ENCODE measurements at places on chromosomes 2 and 18.

GRCh38 chr18:56647951-56648893 is 2.9 kb upstream of the WDR7 start:
- DNase-seq: no peak

DNA sequence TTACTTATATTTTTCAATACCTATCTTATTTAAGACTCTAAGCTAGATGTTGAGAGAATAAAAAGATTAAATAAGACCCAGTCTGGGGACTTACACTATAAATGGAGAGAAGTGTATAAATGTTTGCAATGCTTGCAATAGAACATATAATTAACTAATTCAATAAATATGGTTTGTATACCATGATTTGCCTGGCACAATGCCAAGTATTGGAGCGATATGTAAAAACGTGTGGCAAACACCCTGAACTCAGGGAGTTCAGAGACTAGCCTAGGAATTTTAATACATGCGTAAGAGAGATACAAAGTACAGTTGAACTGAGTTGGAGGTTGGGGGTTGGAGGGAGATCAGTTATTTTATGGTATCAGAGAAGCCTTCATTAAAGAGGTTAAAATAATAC is 251.8 kb upstream of the DDX18 start:
- no peak for DNase-seq

DNA sequence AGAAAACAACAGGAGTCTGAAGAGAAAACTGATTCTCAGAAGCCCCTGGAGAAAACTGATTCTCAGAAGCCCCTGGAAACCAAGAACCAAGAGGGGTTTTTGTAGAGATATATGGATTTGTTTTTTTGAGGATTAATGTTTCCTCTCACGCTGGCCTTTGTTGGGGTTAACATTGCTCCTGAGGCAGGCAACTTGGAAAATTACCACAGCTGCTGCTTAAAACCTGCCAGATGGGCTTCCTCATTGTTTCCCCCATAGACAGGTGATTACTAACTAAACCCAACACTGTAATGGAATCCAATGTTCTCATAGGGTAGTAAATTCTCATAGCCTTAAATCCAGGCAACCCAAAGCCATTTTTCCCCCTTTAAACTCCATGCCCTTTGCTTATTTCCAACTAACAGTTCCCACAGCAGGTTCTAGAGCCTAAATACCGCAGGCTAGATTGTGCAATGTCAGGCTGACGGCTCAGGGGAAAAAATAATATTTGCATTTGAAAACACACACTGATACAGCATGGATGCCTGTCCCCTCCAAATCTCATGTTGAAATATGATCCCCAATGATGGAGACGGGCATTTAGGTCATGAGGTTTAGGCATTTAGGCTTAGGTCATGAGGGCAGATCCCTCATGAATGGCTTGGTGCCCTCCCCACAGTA is 272.3 kb upstream of the PKDCC start:
- no peak for DNase-seq

- no peak for DNase-seq
Measured at GRCh38 chr2:157173740-157174184, 83.7 kb upstream of the GALNT5 start.

GRCh38 chr18:46335534-46336101 is 231.4 kb downstream of the HAUS1 start:
- no peak for DNase-seq

DNA sequence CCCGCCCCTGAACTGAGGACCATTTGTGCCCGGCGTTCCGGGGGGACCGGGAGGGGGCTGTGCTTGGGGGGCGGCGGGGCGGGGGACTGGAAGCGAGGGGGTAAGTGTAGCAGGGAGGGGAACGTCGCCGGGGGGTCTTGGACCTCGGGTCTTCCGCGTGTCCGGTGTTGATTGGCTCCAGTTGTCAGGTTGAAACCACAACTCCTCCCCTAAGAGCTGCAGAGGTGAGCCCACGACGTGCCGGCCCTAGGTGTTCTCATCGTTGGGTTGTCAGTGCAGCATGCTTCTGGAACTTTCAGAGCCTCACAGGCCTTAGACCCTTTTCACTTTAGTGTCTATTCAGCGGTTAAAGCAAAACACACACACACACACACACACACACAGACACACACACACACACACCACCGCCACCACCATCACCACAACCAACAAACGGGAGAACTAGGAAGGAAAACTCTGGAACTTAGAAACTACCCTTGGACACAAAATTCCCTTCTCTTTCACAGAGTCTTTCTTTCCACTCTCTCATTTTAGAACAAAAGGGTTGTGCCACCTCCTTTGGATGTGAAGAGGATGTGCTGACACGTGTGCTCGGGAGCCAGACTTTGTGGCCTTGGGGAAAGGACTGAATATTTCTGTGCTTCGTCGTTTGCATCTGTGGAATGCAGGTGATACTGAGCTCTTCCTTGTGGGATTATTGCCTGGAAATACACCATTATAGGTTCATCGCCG is 6.7 kb upstream of the DLX2 start:
- DNase-seq: no peak

All from activated T-cell treated with anti-CD3 and anti-CD28 coated beads for 24 hours (primary cell).